ENCODE measurements at places on chromosomes 5 and 9.

- no peak for DNase-seq
Observed at GRCh38 chr9:127132921-127133647, 10.6 kb upstream of the ANGPTL2 start.

DNA sequence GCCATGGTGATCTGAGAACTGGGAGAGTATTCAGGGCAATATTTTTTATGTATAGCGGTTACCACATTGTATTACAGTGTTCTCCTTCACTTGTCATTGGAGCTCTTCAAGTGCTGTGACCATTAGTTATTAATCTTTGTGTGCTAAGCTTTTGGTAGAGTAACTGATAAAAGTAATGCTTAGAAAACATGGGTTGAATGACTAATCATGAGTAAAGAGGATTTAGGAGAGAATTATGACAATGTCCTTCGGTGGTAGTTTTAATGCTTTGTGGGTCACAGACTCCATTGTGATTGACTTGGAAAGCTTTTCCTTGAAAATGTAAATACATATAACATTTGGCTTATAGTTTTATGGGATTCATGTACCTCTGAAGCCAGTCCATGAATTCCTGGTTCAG lies 21.4 kb downstream of the TGFBR1 start:
- DNase-seq, result no peak

GRCh38 chr5:167561796-167562195 lies 729.6 kb upstream of the WWC1 start:
- no peak for DNase-seq

- no peak for DNase-seq
Observed at GRCh38 chr9:26483991-26484390, 408.6 kb downstream of the CAAP1 start.

DNA sequence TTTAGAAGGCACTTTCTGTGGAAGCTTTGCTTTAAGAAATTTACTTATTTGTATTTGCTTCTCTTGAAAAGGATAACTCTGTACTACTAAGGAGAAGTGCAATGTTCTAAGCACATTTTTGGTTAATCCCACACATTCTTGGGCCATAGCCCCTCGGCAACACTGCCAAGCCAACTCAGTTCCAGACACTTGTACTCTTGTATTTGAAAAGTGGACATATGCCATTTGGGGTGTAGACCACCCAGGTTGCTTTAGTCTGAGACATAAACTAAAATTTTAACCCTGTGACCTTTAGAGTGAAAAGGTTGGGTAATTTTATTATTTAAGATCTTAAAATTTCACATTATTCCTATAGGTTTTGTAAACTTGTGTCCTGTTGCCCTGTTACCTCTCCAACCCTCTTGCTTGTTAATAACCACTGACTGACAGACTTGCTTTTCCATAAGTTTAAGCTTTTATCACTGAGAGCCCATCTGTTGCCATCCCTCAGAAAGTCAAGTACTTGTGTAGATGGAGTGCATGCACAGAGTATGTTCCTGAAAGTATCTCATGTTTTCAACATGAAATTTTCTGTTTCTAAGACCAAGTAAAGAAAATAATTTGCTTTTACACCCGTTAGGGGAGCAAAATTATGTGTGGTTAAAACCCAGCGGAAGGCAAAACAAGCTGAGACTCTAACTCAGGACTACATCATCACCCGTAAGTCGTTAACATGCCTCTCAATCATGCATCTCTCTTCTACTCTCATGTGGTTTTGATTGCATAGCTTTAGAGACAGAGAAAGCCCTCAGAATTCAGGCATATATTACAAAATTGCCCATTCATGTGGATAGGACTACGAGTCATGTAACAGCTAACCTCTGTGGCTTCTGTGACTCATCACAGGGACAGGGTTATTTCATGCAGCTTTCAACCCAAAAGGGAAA lies 117.3 kb downstream of the GDNF start:
- DNase-seq, result peak; percentile 15

DNA sequence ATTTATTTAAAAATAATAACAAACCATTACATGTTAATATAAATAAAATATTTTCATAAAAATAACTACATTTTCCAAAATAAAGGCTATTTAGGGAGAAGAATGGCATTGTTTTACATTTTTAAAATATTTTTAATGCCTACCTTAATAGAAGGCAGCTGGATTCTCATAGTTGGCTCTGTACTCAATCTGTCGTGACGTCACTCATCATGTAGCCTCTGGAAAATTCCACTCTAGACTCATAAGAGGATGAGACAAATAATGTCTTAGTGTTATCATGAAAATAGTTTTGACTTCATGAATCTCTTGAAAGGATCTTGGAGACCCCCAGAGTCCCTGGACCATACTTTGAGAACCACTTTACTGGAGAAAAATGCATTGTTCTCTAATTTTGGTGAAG lies 93.1 kb downstream of the NXNL2 start:
- no peak for DNase-seq

- no peak for DNase-seq
Observed at GRCh38 chr9:133935328-133936005, 56.7 kb downstream of the VAV2 start.

GRCh38 chr5:80756292-80756691 lies 101.5 kb upstream of the DHFR start:
- no peak for DNase-seq

DNA sequence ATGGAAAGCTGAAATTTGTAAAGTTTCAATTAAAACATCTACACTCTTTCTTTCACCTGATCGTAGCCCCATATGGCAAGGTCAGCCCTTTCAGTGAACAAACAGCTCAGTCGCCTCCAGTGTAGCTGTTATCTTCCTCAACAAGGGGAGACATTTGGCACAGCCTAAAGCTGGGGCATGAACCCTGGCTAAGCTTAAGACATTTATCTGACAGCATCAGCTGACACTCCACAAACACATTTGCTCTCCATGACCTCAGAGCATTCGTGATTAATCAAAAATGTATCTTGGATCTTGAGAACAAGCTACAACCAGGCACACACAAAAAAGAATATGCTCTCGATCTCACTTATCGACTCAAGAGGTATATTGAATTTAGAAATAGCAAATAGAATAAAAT lies 67.3 kb downstream of the POU5F2 start:
- DNase-seq, result no peak

- DNase-seq, result no peak
Observed at GRCh38 chr9:133834080-133834976, 96.2 kb upstream of the SARDH start.

GRCh38 chr5:16534280-16534679 lies 68.7 kb upstream of the ZNF622 start:
- DNase-seq, result no peak

GRCh38 chr9:124855944-124856765 lies 2.9 kb downstream of the WDR38 start:
- no peak for DNase-seq

DNA sequence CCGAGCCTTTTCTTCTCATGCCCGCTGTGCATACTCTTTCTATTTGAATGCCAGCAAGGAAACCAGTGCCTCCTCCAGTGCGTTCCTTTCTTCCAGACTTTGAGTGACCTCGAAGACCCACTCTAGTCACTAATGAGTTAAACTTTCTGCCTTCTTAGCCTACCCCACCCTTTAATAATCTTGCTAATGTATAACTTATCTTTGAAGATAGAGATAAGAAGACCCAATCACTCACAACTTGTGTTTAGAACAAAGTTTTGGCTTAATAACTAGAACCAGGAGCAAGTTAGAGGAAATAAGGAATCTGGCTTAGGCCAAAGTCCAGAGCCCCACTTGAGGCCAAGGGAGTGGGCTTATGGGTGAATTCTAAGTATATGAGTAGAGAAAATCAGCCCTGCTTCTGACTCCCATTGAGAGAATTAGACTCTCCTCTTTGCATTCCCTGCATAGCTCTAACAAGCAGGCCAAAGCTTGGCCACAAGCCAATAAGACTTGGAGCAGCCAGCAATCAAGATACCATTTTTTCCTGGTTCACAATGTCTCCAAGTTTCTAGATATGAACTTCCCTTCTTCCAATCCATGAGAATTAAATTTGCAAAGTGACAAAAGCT lies 181.5 kb upstream of the PIK3R1 start:
- no peak for DNase-seq

DNA sequence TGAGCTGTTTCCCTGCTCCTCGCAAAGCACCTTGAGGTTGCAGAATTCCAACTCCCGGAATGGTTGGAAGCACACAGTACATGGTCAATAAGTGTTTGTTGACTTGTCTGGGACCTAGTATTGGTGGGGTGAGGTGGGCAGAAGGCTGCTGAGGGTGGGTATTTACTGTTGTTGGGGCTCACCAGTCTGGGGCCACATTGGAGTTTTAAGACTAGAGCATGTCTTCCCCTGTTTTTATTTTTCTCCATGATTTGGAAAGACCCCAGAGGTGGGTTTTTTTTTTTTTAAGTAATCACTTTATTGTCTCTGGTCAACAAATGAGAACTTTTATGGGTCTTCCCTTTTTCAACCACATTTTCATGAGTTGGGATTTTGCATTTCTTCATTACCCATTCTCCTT lies 55.1 kb downstream of the IRF1 start:
- DNase-seq, result no peak

GRCh38 chr9:128456613-128457061 lies 831 bp downstream of the ODF2 start:
- DNase-seq, result peak; percentile 74

DNA sequence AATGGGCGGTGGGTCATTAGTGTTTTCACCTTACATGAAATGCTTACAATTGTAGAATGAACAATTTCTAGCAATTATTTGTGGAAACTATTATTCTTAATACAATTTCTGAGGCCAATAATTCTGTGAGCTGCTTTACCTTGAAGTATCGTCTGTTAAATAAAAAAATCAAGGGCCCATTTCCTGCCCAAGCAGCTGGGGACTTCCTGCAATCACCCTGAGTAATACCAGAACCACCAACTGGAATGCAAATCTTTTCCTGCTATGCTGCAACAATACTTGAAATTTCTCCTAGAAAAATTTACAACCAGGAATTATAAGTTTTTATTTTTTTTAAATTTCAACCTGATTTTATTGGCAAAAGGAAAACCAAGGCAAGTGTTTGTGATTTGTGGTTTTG lies 52.6 kb downstream of the ADAMTS16 start:
- no peak for DNase-seq

DNA sequence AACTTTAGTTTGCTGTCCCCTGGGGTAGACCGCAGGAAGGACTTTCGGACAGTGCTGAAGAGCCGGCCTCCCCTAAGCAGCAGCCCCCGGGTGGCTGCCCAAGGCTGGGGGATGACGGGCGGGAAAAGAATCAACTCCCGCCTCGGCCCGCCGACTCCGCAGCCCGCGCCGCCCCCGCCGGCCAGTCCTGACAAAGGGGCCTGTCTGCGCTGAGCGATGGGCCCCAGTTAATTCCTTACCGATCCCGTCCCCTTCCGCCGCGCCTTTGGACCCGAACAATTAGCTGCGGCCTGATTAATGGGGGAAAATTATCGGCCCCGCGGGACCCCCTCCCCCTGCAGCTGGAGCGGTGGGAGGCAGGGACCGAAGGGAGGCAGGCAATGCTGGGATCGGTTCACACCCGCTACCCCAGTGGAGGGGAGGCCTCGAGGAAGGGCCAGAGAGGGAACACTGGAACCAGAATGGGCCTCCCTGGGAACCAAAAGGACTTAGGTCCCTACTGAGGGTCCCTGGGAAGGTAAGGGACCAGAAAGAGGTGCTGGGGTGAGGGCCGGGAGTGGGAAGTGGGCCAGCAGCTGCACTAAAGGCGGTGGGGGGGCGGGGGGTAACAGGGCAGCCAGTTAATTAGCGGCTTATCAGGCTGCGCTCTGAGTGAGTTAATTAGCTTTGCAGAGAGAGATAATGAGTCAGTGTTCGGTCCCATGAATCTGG lies 4.2 kb downstream of the ARID3C start:
- no peak for DNase-seq

DNA sequence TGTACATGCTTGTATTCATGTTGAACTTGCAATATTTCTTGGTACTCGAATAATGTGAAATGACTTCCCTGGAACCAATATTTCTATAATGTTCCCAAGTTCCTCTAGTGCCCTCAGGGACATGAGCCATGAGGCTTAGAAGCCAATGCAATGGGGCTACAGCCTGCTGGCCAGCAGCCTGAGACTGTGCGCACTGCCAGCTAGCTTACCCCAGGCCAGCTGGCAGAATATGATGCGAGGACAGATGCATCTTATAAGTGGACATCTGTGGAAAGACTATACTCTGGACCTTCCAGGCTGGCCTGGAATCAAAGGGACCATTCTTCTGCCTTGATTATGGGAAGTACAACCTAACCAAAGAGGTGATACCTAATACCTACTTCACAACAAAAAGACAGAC lies 1862.0 kb upstream of the ACO1 start:
- no peak for DNase-seq

DNA sequence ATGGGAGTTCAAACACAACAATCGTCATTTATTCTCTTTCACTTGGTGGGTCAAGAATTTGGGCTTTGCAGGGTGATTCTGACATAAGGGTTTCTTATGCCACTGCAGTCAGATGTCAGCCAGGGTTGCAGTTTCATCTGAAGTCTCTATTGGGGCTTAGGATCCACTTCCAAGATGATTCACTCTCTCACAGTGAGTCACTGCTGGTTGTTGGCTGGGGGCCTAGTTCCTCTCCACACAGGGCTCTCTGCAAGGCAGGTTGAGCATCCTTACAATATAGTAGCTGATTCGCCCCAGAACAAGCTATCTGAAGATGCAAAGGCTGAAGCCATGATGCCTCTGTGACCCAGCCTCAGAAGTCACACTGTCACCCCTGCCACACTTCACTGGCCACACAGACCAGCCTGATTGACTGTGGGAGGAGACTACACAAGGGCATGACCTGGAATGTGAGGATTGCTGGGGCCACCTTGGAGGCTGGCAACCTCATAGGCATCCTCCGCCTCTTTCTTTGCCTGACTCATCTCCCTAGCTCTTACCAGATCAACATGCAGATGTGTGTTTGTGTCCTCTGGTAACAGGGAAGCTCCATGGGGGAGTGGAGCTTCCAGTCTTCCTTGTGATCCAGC lies 4.5 kb upstream of the CARD19 start:
- DNase-seq, result no peak

- DNase-seq, result no peak
Observed at GRCh38 chr9:95910023-95910707, 34.7 kb downstream of the ERCC6L2 start.

DNA sequence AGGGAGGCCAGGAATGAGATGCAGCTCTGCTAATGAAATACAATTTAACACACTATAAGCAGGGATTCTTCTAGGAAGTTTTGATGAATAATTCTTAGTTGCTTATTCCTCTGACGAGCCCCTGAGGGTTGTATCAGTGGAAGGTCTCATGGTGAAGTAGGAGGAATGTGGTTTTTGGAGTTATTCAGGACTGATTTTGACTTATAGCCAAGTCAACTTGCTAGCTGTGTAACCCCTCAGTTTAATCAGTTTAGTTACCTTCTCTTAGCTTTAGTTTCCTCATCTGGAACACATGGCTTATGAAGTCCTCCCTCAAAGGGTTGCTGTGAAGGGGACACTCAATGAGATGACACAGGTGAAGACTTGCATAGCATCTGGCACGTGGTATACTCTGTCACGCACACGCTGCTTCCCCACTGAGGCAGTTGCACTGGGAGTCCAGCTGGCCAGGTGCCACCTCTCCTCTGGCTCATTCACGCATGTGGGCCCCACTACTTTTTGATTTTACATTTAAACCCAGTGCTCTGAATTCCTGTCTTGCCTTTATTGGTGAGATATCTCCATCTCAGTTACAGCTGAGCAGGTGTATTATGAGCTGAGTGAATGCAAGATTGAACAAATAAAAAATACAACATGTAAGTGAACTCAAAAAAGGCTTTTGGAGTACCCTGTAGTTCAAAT lies 415.0 kb downstream of the ARHGEF28 start:
- no peak for DNase-seq

GRCh38 chr9:6609497-6610016 lies 36.0 kb downstream of the GLDC start:
- no peak for DNase-seq

- DNase-seq, result no peak
Observed at GRCh38 chr5:143177263-143177983, 226.1 kb downstream of the NR3C1 start.

GRCh38 chr5:72599065-72599433 lies 91.8 kb upstream of the ZNF366 start:
- no peak for DNase-seq

All from CD4-positive, alpha-beta T cell treated with Interleukin-1 beta for 1 hour (primary cell).